NCI-H526 treated with DMSO at 0.1 percent for 48 hours (cell line): ENCODE measurements at places on chromosomes 12 and 14.

- no peak for DNase-seq
Measured at GRCh38 chr12:114834621-114835020, 150.6 kb upstream of the TBX3 start.

- no peak for DNase-seq
Measured at GRCh38 chr14:93094121-93094918, 21.4 kb downstream of the ITPK1 start.

- peak; percentile 23 for DNase-seq
Measured at GRCh38 chr14:86491743-86492142, 961.8 kb downstream of the FLRT2 start.

- peak; percentile 77 for DNase-seq
Measured at GRCh38 chr14:58426670-58427280, 556 bp downstream of the TIMM9 start.

DNA sequence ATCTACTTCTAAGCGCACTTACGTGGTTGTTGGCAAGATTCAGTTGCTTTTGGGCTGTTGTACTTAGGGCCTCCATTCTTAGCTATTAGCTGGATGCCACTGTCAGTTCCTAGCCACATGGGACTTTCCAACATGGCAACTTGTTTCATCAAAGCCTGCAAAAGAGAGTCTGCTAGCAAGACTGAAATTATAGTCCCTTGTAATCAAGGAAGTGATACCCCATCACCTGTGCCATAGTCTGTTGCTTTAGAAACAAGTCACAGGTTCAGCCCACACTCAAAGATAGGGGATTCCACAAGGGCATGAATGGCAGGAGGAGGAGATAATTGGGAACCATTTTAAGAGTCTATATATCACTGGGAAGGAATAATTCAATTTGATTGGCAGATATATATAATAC lies 27.1 kb upstream of the SLC17A8 start:
- DNase-seq = no peak

DNA sequence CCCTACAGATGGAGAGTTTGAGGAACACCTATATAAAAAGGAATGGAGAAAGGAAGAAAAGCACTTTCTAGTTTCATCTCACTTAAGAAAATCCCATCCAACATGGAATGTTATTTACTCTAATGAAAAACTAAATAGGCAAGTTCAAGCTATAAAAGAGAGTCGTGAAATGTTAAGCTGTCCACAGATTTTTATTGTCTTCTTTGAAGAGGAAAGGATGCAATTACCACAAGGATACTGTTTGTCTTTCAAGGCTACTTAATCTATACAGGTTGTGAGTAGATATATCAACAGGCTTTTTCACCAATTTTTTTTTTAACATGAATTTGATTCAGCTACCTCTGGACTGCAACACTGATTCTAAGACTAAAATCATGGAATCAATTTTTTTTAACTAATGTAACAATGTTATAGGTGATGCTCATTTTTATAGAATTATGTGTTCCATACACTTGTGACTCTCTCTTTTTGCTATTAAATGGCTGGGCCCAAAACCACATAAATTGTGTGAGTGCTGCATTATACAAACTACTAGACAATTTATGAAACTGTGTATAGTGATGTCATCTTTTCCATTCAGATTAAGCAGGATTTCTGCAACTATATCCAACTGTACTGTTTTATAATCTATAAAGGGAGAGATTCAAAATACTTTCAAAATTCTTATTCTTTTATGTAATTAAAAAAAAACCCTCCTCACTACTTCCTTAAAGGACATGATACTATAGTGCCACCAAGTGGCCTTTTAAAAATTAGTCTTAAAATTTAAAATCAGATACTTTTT lies 26.8 kb upstream of the BMAL2 start:
- peak; percentile 6 for DNase-seq

GRCh38 chr12:65958456-65958855 lies 134.2 kb downstream of the HMGA2 start:
- peak; percentile 3 for DNase-seq

- no peak for DNase-seq
Measured at GRCh38 chr12:16789204-16789790, 183.3 kb upstream of the LMO3 start.

GRCh38 chr12:82300611-82301010 lies 57.6 kb downstream of the CCDC59 start:
- DNase-seq = no peak

DNA sequence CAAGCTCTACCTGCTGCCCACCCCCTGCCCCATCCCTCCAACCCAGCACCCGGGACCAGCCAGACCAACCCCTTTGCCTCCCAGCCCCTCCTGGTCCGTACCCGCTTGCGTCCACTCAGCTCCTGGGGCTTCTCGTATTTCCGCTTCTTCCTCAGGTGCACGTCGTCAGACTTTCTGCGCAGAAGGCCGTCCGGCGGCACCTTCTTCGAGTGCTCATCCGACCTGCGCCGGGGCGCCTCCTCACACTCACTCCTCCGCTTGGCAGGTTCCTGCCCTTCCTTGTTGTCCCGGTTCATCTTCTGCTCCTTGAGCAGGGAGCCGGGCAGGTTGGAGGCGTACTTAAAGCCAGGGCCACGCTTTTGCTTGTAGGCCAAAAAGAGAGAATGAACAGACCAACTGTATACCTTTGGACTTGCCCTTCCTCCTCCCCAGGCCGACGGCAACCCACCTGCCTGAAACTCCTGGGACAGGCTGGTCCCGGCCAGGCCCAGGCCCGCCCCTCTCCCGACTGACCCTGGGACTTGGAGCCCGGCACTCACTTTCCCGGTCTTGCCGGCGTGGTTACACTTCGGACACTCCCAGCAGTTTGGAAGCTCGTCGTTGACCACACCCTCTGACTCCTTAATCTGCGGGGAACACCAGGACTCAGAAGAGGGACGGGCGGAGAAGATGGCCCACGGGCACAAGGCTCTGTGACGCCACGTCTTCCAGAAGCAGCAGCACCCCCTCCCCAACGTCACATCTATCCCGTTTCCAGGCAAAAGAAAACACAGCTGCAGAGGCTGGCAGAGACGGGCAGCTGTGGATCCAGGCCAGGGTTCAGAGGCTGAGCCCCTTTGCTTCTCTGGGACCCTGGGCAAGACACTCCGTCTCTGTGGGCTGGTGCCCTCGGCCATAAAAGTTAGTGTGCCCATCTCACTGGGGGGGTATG lies 44.3 kb downstream of the RNF34 start:
- DNase-seq = no peak

- no peak for DNase-seq
Measured at GRCh38 chr14:40074169-40074568, 641.9 kb upstream of the FBXO33 start.

- no peak for DNase-seq
Measured at GRCh38 chr12:48413388-48413787, 59.0 kb upstream of the ANP32D start.

DNA sequence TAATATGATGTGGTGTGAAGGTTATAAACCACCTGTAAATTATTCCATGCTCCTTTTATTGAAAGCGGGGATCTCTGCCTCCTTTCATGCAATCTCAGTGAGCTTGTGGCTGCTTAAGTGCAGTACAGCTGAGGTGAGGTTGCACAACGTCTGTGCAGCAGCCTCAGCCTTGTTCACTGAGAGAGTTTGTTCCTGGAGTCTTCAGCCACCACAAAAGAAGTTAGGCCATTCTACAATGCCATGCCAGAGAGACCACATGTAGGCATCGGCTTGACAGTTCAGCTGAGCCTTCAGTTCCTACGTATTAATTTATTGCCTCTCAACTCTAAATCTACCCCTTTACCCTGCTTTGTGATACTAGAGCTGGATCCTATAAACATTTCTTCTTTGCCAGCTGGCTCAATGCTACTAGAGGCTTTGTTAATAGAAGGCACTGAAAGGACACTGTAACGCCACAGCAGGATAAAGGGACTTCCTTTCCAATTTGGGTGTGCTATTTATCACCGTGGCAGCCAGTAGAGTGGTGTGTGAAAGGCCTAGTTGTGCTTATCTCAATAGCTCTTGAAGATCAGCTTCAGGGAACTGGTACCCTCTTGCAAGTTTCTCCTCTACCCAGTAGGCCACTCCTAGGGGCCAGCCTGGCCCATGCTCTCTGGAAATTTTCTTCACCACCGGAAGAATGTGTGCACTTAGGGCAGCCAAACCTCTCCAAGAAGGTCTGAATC lies 337.7 kb downstream of the IPO8 start:
- DNase-seq = no peak

GRCh38 chr12:105331805-105332251 lies 1.3 kb downstream of the C12orf75 start:
- DNase-seq = no peak

GRCh38 chr14:91154851-91155625 lies 41.2 kb downstream of the DGLUCY start:
- DNase-seq = peak; percentile 83

DNA sequence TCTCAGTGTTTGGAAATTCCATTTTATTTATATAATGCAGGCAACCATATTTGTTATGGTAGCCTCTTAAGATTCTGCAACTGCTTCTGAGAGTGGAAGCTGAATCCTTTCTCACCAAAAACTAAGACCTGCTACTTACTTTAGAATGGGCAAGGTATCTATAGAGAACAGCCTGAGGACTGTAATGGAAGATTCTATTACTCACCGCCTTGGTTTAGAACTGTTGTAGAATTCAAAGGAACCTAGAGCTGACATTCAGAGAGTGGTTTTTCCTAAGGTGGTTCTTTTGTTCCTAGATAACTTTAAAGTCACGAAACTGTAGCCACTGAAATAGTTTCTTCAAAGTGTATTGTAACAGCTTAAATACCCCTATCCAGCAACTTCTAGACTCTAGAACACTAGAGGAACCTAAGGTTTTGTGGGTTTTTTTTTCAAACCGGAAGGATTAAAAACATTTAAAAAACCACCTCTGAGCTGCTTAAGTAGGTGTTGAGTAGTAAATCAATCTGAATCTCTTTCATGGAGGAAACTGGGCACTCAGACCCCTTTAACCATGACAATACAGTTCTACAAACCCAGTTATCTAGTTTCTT lies 4.2 kb downstream of the TDP1 start:
- no peak for DNase-seq

GRCh38 chr14:36229262-36229661 lies 52.7 kb upstream of the PTCSC3 start:
- no peak for DNase-seq

DNA sequence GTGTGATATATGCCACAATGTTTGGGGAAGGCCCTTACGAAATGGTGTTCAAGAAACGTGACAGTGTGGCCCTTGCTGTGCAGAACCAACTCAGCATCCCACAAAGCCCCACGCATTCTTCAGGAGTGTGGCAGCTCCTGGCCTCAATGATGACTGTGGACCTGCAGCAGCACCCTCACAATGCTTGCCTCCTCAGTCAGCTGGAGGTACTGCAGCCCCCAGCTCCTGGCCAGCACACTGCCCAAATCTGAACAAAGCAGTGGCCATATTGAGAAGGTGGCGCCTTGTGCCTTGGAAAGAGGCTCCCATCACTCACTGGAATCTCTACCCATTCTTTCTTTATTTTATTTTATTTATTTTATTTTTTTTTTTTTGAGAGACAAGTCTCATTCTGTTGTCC lies 10.4 kb downstream of the POLE2 start:
- no peak for DNase-seq

DNA sequence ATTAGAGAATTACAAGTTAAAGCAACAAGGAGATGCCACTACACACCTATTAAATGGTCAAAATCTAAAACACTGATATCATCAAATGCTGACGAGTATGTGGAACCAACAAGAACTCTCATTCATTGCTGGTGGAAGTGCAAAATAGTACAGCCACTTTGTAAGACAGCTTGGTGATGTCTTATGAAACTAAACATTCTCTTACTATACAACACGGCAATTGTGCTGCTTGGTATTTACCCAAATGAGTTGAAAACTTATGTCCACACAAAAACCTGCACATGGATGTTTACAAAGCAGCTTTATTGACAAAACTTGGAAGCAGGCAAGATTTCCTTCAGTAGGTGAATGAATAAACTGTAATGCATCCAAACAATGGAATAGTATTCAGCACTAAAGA lies 3.2 kb downstream of the TMBIM4 start:
- DNase-seq = no peak

- DNase-seq = peak; percentile 20
Measured at GRCh38 chr12:96257550-96258103, 63.5 kb downstream of the ELK3 start.

DNA sequence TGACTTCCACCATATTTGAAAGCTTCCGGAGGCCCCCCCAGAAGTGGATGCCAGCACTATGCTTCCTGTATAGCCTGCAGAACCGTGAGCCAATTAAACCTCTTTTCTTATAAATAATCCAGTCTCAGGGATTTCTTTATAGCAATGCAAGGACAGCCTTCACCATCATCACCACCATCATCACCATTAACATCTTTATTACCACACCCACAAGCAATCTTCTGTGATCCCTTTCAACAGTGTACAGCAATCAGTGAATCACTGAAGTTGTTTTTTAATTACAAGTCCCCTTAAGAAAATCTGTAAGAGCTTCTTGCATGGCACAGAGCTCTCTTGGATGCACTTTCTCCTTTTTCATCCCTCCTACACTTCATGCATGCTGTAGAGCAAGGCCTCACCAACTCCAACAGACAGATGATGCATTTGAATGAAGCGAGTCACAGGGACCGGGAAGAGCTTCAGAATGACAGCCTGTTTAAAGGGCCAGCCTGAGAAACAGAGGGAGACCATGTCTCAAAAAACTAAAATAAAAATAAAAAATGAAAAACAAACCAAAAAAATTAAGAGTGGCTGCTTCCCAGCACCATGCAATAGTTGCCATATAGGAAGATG lies 83.6 kb upstream of the VASH1 start:
- no peak for DNase-seq

- no peak for DNase-seq
Measured at GRCh38 chr12:123269896-123270213, 1.8 kb downstream of the CDK2AP1 start.

- DNase-seq = peak; percentile 50
Measured at GRCh38 chr14:23573384-23574015, 5.1 kb downstream of the JPH4 start.

GRCh38 chr14:54186821-54187763 lies 209.7 kb upstream of the CDKN3 start:
- no peak for DNase-seq

DNA sequence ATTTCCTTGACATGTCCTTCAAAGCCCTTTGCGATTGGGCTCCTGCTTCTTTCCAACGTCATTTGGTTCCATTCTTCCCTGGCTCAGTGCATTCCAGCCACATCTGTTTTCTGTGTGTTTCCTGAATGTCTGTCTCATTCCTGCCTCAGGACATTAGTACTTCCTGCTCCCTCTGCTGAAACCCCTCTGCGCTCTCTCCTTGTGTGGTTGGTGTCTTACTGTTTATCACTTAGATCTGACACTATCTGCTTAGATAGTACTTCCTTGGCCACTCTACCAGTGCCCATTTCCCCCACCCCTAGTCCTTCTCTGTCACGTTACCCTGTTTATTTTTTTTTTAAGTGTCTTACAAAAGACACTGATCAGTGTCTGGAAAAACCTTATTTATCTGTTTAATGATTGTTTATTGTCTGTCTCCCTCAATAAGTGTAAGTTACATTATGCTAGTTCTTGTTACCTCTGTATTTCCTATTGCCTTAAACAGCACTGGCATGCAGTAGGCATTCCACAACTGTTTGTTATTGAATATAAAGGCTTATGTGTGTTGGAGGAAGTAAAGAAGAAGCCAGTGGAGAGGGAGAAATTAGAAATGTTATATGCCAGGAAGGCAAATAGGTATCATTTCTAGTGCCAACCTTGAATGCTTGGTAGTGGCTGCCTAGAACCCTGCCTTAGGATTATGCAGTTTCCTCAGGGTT lies 21.5 kb downstream of the DYRK2 start:
- DNase-seq = no peak
